ENCODE measurements at places on chromosomes 4 and X.

DNA sequence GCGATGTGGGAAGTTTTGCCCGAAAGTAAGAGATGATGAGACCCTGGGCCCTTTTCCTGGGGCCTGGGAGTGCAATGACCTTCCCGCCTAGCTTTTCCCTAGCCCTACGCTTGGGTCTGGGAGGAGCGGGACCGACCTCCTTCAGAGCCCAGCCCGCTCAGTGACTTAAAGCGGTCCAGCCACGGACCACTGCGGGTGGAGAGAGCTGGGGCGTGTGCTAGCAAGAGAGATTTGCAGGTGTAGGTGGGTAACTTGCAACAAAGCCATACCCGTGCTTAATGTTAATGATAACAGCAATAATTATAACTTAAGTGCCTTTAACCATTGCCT lies 503 bp upstream of the PDE5A start:
- DNase-seq = no peak

DNA sequence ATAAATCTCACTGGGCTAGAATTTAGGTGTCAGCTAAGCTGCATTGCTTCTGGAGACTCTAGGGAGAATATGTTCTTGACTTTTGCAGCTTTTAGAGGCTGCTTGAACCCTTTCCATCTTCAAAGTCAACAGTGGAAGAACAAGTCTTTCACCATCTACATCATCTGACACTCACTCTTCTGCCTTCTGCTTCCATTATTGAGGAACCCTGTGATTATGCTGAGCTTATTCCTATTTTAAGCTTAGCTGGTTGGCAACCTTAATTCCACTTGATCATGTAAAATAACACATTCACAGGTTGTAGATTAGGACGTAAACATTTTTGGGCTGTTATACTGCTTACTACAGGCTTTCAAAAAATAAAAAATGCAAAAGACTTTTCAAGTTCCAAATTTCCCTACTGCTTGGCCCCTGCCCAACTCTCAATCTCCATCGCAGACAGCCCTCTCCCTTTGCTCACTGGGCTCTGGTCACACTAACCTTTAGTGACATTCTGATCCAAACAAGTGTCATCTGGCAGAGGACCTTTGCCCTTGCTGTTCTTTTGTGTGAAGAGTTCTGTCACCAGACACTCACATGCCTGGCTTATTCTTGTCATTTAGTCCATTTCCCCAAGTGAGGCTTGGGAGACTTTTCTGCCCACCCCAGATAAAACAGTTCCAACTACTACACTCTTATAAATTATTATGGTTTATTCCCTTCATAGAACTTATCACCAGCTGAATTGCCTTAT lies 1056.0 kb downstream of the STIM2 start:
- no peak for DNase-seq

DNA sequence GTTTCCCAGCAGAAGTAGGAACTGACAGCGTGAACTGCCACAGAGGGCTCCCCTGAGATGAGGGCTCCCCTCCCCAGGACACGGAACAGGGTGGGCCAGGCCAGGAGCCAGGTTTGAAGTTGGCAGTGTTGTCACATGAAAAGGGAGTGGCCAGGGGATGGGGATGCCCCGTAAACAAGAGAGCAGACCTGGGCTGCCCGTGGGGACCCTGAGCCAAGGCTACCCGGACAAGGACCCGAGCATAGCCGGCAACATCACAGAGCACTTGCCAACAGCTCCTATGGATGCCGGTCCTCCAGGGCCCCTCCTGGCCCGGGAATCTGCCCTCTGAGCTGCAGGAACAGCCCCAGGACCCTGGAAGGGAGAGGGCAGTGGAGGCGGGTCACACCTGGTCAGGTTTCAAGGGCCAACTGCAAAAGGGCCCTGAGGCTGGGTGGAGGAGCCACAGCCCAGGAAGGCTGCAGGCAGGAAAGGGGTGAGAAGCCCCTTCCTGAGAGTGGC lies 102.1 kb downstream of the CPZ start:
- DNase-seq = no peak

- DNase-seq = no peak
Measured at GRCh38 chrX:134718105-134718965, 60.1 kb upstream of the PLAC1 start.
